Cardiac muscle cell (in vitro differentiated cells and primary cell): ENCODE measurements at places on chromosomes 16 and 17.

- H3K27me3 ChIP-seq: no peaks in the 10 kb centered on the region
- no peak overlapping the region for H3K27ac ChIP-seq
- no peaks in the 10 kb centered on the region for H3K4me1 ChIP-seq
These were observed 26.9 kb downstream of the HSD17B2 start for GRCh38 chr16:82061861-82062525.

DNA sequence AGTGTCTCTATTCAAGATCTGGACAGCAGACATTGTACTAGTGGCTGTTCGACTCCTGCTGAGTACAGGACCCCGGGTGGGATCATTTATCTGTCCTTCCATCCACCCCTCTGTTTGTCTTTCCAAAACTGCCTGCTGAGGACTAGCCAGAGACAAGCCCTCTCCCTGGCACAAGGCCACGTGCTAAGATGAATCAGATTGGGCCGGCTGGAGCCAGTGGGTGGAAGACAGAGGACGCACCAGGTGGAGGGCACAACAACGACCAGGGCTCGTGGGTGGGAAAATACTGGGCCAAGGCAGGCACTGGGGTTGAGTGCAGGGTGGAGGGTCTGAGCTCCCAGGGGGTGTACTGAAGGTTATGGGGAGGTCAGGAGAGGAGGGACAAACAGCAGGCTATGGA, 1.4 kb upstream of the CA7 start:
- no peaks in the 10 kb centered on the region for H3K36me3 ChIP-seq
- DNase-seq: no peak
- H3K4me3 ChIP-seq: no peak overlapping the region
- H3K27ac ChIP-seq: no peak overlapping the region
- H3K4me1 ChIP-seq: peaks cover 6% of the 10 kb centered on the region

DNA sequence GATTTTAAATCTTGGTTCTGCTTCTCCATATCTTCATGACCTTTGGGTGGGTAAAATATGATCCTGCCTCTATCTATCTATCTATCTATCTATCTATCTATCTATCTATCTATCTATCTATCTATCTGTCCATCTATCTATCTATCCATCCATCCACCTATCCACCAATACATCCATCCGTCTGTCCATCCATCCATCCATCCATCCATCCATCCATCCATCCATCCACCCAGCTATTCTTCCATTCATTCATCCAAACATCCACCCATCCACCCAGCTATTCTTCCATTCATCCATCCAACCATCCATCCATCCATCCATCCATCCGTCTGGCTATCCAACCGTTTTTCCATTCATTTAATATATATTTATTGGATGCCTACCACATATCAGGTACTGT, 11.5 kb downstream of the PRKCB start:
- H3K27ac ChIP-seq: no peak overlapping the region
- no peak for DNase-seq
- no peaks in the 10 kb centered on the region for H3K27me3 ChIP-seq
- no peak overlapping the region for H3K4me3 ChIP-seq
- no peaks in the 10 kb centered on the region for H3K4me1 ChIP-seq
- no peaks in the 10 kb centered on the region for H3K36me3 ChIP-seq

- no peaks in the 10 kb centered on the region for H3K36me3 ChIP-seq
- no peak overlapping the region for H3K4me3 ChIP-seq
- H3K27me3 ChIP-seq: no peaks in the 10 kb centered on the region
- DNase-seq: no peak
- H3K27ac ChIP-seq: no peak overlapping the region
These were observed 123.2 kb upstream of the AXIN2 start for GRCh38 chr17:65684631-65685030.

DNA sequence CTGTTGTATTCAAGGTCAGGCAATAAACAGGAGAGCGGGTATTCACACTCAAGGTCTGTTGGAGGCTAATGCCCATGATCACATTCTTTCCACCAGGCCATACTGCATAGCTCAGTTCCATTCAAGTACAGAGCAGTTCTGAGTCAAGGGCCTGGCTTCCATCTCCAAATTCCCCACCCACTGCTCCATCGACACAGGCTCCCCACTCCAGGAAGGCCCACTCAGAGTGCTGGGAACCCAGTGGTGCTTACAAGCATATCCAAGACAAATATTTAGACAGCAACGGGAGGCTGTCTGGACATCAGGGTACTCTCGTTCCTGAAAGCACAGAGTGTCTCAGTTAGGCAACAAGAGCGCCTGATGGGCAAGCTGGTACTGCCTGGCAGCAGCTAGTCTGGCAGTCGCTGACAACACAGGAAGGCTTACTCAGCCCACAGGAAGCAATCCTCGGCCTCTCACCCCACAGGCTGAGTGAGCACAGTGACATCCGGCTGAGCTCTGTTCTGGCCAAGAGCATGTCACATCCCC, 40.9 kb downstream of the RFFL start:
- no peak overlapping the region for H3K4me3 ChIP-seq
- no peaks in the 10 kb centered on the region for H3K36me3 ChIP-seq
- H3K27me3 ChIP-seq: no peaks in the 10 kb centered on the region
- H3K27ac ChIP-seq: peak overlapping the region; percentile 25
- H3K4me1 ChIP-seq: peaks cover 15% of the 10 kb centered on the region

GRCh38 chr16:57623251-57624043, 5.0 kb upstream of the ADGRG1 start:
- no peaks in the 10 kb centered on the region for H3K36me3 ChIP-seq
- DNase-seq: no peak
- H3K4me3 ChIP-seq: no peak overlapping the region

DNA sequence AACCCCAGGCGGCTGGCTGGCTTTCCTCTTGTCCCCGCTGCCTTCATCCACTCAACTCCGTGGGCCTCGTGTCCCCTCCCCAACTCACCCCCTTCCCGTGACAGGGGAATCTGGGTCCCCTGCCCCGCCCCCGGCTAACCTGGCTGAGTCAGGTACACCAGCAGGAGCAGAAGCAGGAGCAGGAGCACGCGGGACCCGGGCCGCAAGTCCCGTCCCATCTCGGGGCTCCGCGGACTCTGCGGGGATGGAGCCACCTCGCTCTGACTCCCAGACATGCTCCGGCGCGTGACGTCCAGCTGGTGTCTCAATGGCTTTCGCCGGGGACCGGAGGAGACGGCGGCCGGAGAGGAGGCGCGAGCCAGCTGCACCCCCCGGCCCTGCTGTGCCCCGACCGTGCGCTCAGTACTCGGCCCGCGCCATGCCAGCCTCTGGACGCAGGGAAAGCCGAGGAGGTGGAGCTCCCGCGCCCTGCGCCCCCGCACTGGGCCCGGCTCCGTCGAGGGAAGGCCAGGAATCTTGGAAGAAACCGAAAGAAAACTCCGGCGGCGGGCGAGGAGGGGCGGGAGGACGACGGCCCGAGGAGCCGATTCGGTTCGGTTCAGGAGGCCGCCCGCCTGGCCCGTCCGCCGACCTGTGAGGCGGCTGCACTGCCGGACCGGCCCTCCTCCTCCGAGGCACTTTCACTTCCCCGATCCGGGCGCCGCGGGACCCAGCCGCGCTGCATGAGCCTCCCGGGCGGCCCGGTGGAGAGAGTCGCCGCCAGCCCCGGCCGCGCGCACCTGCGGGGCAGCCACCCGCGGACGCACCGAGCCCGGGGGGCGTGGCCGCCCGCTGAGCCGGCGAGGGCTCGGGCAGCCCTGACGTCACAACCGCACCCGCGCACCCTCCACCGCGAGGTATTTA, at the start of the genes CXCL16 and ZMYND15:
Gene CXCL16, minus strand, starts transcription at position 807 of the 903 bp plus-strand sequence. Its CDS starts 589 bp downstream, at position 218.
Gene ZMYND15, plus strand, starts transcription at position 712 of the 903 bp plus-strand sequence. CDS start 716 bp downstream, outside the sequence.
- peak; percentile 49 for DNase-seq
- no peaks in the 10 kb centered on the region for H3K36me3 ChIP-seq
- no peaks in the 10 kb centered on the region for H3K4me1 ChIP-seq

DNA sequence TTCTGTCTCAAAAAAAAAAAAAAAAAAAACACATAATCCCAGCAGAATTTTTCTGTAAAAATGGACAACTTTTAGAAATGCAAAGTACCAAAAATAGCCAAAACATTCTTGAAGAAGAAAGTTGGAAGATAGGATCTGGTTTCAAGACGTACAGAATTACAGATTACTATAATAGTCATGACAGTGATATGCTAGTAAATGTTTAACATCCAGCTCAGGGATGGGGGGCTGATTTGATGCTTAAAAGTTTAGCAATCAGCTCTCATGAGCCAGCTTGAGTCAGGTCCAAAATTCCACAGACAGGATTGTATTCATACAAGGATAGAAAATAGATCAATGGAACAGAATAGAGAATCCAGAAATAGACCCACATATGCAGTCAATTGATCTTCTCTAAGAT, 100.5 kb downstream of the CYB561 start:
- peaks cover 24% of the 10 kb centered on the region for H3K36me3 ChIP-seq
- H3K27me3 ChIP-seq: no peaks in the 10 kb centered on the region
- no peak overlapping the region for H3K27ac ChIP-seq
- H3K4me1 ChIP-seq: no peaks in the 10 kb centered on the region
- DNase-seq: no peak
- no peak overlapping the region for H3K4me3 ChIP-seq

- no peak overlapping the region for H3K4me3 ChIP-seq
- no peak overlapping the region for H3K27ac ChIP-seq
- no peak for DNase-seq
- H3K27me3 ChIP-seq: peaks cover 12% of the 10 kb centered on the region
These were observed 25.1 kb downstream of the SOX9 start for GRCh38 chr17:72145962-72146361.

DNA sequence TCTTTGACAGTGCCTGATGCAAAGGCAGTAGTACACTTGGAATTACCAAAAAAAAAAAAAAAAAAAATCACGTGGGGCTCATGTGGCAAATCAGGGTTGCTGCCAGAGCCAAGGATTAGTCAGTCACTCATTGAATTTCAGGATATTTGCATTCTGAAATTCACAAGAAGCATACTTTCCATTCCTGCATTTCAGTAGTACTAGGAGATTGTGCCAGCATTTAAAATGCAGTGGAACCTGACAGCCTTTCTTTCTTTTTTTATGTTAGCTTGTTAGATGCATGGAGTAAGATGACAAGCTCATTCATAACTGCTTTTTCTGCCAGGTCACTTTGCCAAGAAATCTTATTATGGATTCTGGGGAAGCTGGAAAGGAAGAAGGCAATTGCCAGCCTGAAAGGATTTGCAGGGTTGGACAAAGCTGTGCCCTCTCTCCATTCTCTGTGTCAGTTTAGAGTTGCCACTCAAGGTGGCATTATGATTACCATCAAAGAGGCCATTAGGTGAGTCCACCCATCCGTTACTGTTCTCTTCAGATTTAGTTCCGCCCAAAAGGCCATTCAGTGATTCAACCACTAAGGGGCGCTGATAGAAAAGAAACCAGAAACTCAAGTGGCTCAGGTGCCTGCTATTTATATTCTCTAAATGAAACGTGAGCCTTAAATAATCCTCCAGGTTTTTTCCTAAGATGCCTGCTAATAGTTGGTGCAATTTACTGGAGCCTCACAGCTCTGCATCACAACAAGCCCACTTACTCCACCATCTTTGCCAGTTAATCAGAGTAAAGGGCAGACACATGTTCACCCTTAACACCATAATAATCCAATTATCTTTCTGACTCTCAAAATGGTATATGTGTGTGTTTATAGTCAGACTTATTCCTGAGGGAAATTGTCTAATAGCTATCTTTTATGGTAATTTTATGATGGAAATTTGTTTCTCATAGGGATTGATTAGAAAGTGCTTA, 59.0 kb downstream of the TANGO6 start:
- no peak overlapping the region for H3K4me3 ChIP-seq
- no peak overlapping the region for H3K27ac ChIP-seq
- no peaks in the 10 kb centered on the region for H3K4me1 ChIP-seq
- H3K36me3 ChIP-seq: no peaks in the 10 kb centered on the region
- DNase-seq: peak; percentile 79

DNA sequence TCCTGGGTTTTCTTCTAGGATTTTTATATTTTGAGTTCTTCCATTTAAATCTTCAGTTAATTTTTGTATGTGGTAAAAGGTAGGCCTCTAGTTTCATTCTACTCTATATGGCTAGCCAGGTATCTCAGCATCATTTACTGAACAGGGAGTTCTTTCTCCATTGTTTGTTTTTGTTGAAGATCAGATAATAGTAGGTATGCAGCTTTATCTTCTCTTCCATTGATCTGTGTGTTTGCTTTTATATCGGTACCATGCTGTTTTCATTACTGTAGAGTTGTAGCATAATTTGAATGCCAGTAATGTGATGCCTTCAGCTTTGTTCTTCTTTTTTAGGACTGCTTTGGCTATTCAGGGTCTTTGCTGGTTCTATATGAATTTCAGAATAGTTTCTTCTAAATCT, 77.3 kb downstream of the USP22 start:
- no peak for DNase-seq
- no peak overlapping the region for H3K4me3 ChIP-seq
- no peaks in the 10 kb centered on the region for H3K4me1 ChIP-seq

- no peak for DNase-seq
- H3K4me3 ChIP-seq: no peak overlapping the region
- H3K27ac ChIP-seq: no peak overlapping the region
- no peaks in the 10 kb centered on the region for H3K36me3 ChIP-seq
- no peaks in the 10 kb centered on the region for H3K4me1 ChIP-seq
These were observed 45.6 kb upstream of the IL34 start for GRCh38 chr16:70600730-70601129.
